ENCODE measurements at places on chromosomes 7 and 10.

DNA sequence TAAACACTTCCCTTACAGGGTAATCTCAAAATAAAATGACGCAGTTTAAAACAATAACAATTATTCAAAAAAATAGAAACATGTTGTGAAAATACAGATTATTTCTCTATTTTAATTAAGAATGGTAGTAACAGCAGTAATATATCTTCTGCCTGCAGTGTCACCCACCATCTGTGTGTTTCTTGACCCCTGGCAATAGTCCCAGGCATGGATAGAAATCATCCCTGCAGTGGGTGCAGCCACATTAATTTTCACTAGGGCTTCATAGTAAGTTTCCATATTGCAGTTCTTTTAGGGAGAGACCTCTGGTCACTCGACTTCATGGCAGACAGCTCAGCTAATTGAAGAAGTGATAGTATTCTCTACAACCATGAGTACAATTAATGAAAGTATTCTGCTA is 470.1 kb upstream of the TEX47 start:
- DNase-seq: no peak

DNA sequence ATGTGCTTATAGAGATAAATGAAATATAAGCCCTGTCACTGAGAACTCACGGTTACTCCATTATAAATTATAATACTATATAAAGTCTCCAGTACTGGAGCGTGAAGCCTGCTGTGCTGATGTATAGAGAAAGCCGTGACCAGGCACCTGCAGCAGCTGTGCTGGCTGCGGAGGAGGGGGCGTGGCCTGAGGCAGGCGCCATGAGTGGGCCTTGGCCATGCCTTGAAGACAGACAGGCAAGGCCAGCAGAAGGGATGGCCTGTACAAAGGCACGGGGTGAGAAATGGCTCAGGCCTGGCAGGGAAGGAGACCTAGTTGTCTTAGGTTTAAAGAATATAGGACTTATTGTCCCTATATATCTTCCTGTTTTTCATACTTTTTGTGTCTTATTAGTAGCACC is 218.5 kb upstream of the STK17A start:
- no peak for DNase-seq

DNA sequence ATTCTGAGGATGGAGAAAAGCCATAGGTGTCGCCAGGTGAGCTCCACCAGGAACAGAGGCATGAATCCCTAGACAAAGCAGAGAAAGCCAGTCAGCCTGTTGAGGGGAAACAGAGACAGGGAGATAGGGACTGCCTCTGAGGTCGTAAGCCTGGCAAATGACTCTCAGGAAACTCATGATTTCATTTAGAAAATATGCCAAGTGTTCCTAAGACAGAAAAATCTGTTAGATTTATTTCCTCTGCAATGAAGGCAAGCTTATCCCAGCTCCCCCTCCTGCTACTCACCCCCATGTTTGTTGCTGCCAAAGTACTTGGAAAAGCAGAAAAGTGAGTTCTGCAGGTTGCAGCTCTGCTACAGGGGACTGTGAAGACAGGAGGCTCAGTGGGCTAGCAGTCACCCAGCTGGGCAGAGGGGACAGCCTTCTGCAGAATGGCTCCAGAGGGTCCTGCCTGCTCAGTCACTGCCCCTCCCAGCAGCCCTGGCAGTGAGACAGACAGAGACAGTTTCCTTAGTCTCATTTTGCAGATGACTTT is 184.3 kb downstream of the ADRA2A start:
- DNase-seq: no peak

- DNase-seq: no peak
Observed at GRCh38 chr10:11017570-11018431, at the start of gene CELF2. Gene CELF2 (plus strand): TSS chr10:11017872. CDS start chr10:11018090, 218 bp downstream.

DNA sequence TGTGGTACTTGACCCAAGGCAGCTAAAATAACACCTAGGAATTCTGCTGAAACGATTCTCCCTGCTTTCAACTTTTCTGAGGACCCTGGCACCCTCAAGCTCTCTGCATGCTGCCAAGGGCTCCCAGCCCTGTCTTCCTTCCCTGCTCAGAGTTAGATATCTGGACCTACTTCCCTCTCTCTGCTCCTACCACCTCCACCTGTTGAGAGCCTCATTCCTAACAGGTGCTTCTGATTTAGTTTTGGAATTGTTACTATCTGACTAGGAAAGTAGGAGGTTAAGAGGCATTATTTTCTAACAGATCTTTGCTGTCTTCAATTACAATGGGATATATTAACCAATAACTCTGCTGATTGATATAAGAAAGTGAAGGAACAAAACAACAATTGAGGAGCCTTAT is 253.8 kb downstream of the FZD1 start:
- no peak for DNase-seq

- no peak for DNase-seq
Observed at GRCh38 chr7:23216021-23216420, 30.6 kb upstream of the GPNMB start.

DNA sequence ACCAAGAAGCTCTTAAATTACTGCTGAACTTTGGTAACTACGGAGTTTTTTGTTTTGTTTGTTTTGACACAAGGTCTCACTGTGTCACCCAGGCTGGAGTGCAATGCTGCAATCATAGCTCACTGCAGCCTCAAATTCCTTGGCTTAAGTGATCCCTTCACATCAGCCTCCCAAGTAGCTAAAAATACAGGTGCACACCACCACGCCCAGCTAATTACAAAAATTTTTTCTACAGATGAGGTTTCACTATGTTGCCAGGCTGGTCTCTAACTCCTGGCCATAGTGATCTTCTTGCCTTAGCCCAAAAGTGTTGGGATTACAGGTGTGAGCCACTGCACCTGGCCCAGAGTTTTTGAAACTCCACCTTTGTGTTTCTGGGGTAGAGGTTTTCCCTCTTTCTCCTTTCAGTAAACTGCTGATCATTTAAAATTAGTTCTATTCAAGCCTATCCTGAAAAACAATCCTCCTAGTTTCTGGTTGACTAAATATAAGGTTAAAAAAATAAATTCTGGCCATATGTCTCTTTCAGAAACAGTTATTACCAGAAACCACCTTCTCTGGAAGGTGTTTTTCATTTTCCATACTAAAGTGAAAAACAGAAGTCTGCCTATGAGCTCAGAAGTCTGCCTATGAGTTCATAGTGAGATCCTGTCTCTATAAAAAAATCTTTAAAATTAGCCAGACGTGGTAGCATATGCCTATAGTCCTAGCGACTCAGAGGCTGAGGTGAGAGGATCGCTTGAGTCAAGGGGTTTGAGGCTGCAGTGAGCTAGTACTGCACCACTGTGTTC is 63.9 kb downstream of the VOPP1 start:
- no peak for DNase-seq

- DNase-seq: no peak
Observed at GRCh38 chr7:127587663-127588018, 570 bp upstream of the ARF5 start.

DNA sequence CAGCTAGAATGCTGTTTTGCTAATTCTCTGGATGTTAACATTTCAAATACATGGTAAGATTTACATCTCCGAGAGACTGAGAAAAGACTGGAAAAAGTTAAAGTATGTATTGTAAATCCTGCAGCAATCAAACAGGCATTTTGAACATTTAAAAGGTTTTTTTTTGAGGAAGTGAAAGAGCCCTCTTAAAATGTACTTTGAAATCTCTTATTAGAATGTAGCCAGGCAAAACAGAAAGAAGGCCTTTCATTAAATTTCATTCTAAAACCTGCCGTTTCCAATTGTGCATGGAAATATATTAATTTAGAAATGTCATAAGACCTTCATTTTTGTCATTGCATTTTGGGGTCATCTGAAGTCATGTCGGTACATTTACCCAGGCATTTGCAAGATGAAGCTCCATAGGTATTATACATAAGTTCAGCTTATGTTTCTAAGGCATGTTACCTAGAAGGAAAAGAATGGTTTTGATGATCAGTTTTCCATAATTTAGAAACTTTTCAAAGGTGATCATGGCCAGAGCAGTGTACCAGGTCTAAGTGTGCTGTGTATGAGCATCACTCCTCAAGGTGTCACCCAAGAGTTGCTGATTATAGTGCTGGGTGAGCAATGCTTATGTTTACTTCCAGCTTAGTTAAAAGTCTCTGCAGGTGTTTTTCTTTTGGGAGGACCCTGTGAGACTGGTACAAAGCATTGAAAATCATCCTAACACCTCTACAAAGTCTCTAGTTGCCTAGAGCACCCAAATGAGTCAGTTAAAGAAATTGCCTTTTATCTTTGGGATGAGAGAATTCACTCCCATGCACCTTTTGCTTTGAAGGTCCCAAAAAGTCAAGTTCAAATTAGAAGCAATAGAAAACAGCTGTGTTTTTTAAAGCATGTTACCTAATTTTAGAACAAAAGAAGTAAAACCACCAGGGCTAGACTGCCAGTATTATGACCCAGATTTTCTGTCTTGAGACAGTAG is 7.1 kb downstream of the ZNF736 start:
- no peak for DNase-seq

- no peak for DNase-seq
Observed at GRCh38 chr10:484441-484924, 205.0 kb downstream of the DIP2C start.

DNA sequence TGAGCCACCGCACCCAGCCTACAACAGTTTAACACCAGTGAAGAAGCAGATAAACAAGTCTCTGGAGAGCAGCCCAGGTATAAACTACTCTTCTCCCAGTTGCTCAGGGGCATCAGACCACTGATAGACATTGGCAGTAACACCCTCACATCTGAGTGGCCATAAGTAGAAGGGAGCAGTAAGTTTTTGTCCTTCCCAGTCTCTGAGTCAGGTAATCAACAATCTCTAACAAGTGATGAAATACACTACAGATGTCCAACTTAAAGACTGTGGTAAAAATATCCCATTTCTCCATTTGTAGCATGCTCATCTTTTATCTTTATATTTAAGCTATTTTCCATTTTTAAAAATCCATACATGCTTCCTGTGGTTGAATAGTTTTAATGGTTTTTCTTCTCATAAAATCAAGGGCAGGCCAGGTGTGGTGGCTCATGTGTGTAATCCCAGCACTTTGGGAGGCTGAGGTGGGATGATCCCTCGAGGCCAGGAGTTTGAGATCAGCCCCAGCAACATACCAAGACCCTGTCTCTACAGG is 78.6 kb downstream of the GSAP start:
- DNase-seq: no peak

DNA sequence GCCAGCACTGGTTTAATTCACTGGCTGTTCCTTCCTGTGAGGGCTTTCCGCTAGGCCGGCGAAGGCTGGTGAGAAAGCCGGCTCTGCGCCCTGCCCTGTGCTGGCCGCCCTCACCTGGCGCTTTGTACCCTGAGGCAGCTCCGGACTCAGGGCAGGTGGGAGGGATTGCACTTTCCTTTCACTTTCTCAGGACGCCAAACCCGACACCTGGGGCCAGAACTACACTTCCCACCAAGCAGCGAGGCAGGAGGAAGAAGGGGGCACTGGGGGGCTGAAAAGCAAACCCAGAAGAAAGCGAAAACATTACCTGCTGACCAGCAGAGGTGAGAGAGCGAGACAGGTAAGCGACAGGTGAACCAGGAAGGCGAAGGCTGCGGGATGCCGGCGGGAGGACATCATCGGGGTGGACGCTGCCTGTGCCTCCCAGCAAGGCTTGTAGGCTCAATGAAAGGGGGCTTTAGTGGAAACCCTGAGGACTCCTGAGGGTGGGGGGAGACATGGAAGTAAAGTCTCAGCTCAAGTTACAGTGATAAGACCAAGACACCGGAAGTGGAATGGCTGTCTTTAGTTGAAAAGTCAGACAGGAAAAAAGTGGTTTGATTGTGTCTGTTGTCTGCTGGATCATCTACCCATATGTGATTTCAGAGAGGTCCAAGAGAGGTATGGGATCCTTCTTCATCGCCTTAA is at the start of gene RAB19:
RAB19 (plus strand) TSS at position 181 of the 687 bp plus-strand sequence. CDS start 3,589 bp downstream, outside the sequence.
- DNase-seq: no peak

GRCh38 chr10:35674843-35675242 is 32.7 kb upstream of the FZD8 start:
- no peak for DNase-seq

DNA sequence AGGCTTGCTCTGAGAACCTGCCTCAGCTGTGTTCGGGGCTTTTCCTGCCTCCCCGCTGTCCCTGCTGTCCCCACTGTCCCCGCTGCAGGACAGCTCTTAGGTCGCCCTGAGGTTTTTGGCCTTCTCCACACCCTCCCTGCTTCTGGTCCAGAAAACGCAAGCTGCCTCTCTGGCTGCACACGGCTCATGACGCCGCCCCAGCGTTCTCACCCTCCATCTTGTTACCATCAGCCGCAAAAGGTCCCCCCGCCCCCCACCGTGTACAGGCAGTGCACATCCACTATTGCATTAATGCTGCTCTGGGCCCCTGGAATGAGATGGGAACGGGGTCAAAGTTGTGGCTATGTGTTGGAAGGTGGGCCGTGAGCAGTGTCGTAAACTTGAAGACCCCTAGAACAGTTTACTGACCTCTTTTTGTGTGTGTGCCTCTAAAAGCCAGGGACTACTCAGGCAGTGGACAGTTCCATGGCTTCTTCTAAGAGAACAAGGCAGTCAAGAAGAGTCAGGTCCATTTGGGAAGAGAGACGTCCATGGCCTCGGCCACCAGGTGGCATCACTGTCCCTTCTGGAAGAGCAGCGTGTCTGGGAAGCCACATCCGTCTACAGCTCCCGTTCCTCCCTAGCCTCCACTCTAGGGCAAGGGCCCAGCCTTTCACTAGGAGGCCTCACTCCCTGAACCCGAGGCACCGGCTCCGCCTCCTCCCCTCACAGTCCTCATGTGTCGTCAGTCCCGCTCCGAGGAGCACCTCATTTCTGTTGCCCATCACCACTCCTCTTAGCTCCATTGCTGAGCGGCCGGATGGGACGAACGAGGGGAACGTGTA is 38.5 kb upstream of the MKRN1 start:
- peak; percentile 45 for DNase-seq

DNA sequence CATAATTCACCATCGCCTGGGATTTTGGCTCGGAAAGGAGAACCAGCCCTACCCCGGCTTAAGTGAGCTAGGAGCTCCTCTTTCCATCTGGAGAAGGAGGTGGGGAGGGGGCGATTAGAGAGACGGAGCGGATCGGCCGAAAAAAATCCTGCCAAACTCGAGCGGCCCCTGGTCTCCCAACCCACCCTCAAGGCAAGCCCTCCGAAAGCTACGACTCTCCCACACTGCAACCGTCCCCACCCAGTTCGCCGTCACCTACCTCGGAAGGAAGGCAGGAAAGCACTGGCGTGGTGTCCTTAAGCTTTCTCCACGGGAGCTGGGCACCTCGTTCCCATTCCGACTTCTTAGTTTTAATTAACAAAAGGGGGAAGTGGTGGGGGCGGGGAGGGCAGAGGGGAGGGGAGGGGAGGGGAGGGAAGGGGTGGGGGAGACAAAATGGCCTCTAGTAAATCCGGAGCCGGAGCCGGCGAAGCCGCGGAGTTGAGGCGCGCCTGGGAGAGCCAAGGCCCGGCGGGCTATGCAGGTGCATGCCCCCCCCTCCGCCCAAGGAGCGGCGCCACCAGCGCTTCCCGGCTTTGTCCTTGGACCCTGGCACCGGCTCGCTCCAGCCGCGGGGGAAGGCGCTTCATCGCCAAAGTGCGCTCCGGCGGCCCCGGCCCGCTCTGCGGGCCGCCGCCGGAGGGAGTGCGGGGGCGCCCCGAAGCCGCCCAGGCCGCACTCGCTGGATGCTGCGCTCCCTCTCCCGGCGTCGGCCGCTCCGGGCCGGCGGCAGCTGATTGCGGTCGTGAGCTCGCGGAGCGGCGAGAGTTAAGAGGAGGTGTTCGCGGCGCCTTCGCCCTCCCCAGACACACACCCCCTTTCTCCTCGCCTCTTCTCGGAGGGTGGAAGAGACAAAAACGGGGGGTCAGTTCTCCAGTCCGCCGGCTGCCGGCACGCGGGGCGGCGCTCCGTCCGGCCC is at the start of gene LRRC4:
LRRC4 (minus strand) TSS at position 784 of the 958 bp plus-strand sequence. CDS start 797 bp downstream, outside the sequence.
- peak; percentile 66 for DNase-seq

All from substantia nigra (tissue), 51 donors.